ENCODE measurements at places on chromosomes 16 and 17.

DNA sequence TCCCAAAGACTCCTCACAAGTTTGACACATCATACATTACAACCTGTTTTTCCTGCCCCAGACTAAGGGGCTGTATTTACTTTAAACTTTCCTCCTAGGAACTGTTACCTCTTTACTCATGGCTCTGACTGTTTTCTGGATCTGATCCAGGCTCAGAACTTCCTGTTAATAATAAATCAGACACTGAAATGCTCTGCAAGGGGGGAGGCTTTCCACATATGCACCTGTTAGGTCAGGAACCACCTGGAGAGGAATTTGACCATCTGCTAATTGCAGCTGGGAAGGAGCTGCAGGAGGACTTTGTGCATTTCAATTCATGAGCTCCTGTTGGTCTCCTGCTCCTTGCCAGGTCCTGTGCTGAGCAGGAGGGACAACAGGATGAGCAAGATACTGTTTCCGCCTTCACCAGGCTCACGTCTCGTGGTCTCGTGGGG lies 476.9 kb upstream of the CDH5 start:
- DNase-seq, result no peak

DNA sequence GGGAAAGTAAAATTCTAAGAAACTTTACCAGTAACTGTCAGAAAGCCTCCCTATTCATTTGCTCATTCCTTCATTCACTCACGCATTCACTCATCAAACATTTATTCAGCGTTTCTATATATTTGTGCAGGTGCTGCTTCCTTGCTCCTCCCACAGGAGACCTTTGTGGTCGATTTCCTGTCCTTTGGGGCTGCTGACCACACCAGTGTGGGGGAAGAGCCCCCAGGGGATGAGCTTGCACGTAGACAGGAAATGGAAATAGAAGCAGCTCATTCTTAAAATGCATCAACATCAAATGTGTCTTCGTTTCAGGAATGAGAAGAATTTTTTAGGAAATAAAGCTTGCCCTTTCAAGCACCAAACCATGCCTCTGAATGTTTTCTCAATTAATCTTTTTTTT lies 9.6 kb downstream of the PIK3R6 start:
- DNase-seq, result no peak

- no peak for DNase-seq
Observed at GRCh38 chr16:6335072-6335471, 997.6 kb upstream of the RBFOX1 start.

DNA sequence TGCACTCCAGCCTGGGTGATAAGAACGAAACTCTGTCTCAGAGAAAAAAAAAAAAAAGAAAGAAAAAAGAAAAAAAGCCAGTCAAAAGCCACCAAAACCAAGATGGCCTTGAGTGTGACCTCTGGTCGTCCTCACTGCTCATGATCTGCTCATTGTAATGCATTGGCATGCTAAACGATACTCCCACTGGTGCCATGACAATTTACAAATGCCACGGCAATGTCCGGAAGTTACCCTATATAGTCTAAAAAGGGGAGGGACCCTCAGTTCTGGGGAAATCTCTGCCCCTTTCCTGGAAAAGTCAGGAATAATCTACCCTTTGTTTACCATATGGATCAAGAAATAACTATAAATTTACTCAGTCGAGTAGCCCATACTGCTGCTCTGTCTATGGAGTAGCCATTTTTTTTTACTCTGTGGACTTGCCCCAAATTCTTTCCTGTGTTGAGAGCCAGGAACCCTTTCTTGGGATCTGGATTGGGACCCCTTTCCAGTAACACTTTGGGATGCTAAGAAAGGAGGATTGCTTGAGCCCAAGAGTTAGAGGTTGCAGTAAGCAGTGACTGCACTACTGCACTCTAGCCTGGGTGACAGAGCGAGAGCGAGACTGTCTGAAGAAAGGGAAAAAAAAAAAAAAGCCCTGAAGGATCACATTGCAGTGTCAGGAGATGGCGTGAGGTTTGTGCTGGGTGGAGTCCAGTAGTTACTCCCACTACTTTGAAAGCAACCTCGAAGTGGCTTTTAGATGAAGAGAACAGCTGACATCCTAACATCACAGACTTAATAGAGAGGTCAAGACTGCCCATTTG lies 3.7 kb upstream of the TMEM231 start:
- no peak for DNase-seq

DNA sequence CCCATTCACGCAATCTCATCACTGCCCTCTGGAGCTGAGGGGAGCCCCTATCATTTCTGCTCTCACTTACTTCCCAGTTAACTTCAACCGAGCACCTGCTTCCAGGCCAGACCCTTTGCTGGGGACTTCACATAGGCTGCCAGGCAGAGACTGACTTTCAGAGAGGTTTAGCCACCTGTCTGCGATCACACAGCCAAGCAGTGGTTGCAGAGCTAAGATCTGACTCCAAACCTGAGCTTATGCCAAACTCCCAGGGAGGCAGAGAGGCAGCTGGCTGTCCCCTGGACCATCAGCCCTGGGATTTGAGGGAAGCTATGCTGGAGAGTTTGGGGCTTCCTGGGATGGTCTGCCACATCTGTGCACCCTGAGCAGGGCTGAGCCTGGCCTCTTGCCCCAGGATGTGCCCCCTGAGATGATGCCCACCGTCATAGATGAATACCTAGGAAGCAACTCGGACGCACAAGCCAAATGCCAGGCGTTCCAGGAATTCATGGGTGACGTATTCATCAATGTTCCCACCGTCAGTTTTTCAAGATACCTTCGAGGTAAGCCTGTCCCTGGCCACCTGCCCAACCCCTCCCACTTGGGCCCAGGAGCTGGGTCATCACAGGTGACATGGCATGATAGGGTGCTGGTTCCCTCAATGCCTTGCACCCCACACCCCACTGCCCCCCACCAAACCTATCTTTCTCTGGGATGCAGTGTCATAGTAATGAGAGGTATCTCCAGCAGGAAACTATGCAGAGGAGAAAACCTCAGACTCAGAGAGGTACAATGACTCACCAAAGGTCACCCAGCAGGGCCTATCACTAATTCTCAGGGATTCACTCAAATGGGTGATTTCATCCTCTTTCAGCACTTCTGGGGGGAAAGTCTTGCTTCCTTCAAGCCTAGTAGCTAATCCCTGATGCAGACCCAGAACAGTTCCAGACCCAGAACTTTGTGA lies 10.0 kb downstream of the CES3 start:
- no peak for DNase-seq

DNA sequence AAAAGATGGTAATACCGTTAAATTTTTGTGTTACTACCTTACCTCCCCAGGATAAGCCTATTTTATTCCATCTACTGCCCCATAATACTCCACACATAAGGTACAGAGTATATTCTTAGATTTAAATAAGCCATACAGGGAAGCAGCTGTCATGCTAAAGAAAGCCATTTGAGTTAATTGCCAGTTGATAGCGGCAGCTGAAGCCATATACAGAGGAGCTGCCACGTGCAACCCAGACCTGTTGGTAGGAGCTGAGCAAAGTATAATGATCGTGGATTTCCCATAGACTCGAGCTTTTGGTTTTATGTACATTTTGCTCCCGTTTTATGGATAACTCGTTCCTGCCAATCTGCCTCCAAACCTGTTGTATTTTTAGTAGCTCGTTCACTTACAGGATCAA lies 12.0 kb downstream of the CPSF4L start:
- no peak for DNase-seq

GRCh38 chr17:49633762-49634484 lies 44.0 kb downstream of the SPOP start:
- no peak for DNase-seq

DNA sequence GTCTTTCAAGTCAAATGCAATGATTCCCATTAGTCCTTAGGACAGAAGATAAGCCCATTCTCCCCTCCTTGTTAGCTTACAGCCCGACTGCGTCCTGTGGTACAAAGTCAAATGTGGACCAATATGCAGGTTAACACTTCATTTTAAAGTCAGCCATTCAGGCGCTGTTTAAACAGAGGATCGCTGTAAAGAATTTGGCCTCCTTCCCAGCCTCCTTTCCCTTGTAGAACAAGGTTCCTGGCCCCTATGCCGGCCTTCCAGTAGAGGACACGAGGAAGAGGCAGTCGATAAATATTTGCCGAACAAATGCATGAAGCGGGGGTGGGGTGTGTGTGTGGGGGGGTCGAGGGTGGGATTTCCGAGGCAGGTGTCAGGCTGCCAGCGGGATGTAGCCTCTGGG lies 4.3 kb downstream of the SDK2 start:
- DNase-seq, result no peak

DNA sequence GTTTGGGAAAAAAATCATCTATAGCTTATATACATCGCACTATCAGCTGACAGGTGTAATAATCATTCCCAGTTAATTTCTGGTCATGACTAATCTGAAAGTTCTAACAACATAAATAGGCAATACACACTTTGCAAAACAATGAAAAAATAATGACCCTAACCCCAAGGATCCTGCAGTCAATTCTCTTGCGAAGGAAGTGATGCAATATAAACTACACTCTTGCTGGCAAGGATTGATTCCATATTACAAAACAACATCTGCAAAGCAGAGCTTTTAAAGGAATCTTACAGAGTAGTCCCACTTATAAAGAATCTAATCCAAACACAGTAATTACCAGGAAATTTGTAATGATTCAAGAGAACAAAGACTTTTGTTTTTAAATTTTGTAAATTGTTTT lies 73.4 kb downstream of the MYO1D start:
- no peak for DNase-seq

GRCh38 chr17:20156196-20157000 lies 147.2 kb downstream of the SPECC1 start:
- DNase-seq, result peak; percentile 11

DNA sequence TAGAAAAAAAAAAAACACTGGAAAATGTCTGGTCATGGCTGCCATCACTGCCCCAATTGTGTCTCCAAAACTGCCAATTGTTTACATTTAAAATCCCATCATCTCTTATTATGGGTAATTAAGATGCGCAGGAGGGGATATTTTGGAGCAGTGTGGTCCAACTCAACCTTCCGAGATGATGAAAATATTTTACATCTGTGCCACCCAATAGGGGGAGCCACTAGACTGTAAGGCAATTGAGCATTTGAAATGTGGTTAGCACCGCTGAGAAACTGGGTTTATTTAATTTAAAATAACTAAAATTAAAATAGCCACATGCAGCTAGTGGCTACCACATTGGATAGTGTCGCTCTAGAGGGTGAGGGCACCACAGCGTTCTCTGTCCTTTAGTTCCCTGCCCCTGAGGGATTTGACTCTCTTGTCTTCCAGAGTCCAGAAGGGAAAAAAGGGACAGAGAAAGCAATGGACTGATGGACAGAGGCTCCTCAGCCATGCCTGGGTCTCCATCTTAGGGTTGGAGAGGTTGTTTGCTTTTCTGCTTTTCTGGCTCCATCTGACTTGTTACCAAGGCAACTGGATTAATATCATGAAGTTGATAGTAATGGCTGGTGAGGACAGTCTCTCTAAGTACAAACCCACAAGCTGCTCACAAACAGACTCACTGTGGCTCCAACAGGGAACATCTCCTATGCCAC lies 3.5 kb downstream of the MPO start:
- peak; percentile 20 for DNase-seq

DNA sequence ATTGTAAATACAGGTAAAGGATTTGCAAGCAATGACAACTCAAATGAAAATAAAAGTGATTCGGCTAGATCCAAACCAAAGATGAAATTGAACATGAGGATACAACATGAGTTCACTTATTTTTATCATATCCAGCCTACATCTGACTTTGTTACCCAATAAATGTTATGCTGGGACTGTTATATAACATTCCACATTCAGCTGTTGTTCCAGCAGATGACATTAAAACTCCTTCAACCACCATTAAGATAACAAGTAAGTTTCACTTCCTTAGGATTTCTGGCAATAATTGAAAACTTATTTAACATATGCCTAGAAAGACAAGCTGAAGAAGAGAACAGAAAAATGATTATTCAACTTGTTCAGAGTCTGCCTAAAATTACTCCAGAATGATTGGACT lies 729.4 kb downstream of the CDH11 start:
- DNase-seq, result no peak

- DNase-seq, result no peak
Observed at GRCh38 chr17:41505809-41506767, 676 bp upstream of the KRT13 start.

- no peak for DNase-seq
Observed at GRCh38 chr16:55487048-55487803, 8.2 kb downstream of the MMP2 start.

DNA sequence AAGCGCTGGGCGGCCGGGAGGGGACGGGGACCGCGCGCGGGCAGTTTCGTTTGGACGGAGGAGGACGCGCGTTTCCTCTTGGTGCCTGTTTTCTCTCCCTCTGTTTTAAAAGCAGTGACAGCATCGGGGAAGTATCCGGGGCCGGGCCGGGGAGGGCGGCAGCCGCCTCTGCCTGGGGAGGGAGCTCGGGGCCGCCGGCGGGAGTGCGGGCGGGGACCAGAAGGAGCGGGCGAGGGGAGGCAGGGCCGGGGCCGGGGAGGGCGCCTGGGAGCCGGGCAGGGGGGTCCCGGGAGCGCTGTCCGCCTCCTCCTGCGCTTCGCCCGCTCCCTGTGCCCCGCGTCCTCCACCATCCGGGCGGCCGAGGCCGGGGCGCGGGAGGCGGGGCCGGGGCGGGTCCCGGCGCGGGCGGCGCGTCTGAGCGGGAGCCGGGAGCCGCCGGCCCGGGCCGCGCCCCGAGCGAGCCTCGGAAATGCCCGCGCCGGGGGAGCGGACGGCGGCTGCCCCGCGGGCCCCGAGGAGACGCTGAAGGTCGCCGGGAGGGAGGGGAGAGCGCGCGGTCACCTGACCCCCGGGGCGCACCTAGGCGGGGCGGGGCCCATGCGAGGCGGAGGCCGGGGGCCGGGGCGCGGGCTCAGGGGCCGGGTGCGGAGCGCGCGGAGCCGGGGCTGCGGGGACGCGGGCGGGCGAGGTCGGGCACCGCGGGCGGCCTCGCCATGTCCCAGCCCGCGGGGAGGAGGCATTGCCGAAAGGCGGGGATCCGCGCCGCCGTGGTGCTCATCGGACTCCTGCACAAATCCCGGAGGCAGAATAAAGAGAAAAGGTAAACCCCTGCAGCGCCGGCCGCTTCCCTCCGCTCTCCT lies 57.3 kb downstream of the RAP1GAP2 start:
- peak; percentile 24 for DNase-seq

DNA sequence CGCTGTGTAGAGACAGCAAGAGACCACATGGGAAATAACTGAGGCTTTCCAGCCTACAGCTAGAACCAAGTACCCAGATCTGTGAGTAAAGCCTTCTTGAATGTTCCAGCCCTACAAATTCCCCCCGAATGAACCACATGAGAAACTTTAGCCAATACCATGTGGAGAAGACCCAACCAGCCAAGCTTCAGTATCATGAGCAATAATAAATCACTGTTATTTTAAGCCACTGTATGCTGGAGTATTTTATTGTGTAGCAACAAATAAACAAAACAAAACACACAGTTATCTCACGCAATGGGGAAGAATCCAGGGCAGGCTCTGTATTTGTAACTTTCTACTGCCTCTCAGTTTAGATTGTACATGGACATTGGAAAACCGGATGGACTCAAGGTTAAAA lies 426.2 kb downstream of the CDH11 start:
- no peak for DNase-seq

DNA sequence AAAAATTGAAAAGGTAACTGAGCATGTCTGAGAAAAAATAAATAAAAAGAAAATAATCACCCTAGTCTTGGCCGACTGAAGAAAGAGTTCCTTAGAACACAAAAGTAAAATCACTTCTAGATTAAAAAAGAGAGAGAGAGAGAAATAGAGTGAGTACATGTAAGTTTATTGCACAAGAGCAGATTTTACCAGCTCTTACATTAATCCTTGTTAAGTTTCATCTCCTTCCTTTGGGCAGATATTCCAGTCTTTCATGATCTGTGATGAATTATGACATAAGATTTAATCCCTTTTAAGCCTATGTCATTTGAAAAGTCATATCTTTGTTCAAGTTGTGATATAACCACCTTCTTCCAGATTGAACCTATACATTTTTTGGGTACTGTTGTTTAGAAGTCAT lies 54.8 kb downstream of the NFAT5 start:
- no peak for DNase-seq

- DNase-seq, result no peak
Observed at GRCh38 chr16:88467541-88467944, 14.5 kb downstream of the ZFPM1 start.

Measured in stimulated activated CD4-positive, alpha-beta T cell treated with anti-CD3 and anti-CD28 coated beads, Interleukin-4, amount 100 ng/mL, for 24 hours (primary cell).